ENCODE measurements at places on chromosomes 3 and 15. TPM values are rescaled to one million over a fixed set of nuclear protein-coding genes. Genes with fewer than 3 reads are reported as not detected.

Gene C3orf49
- not detected for total RNA-seq

Gene FSD2
- total RNA-seq = not detected

Gene LMCD1
- total RNA-seq = 19.1 TPM

Gene ACOX2
- 13.1 TPM for total RNA-seq

Gene RBP2
- total RNA-seq = not detected

Gene CEMIP
- 1.4 TPM for total RNA-seq

Gene NR2F2
- total RNA-seq = 21.5 TPM

Gene GAP43
- 0.39 TPM for total RNA-seq
